Adrenal gland (tissue), 19 donors: ENCODE measurements at places on chromosomes 4 and X. TPM values are rescaled to one million over a fixed set of nuclear protein-coding genes. Genes with fewer than 3 reads are reported as not detected.

The CENPVL2 gene
- total RNA-seq = not detected

The F8A3 gene
- total RNA-seq = 3.3 TPM

The HAUS3 gene
- 8.8 TPM for total RNA-seq

The CDKL2 gene
- total RNA-seq = 0.83 TPM

The CYBB gene
- 10.0 TPM for total RNA-seq

The SPATA4 gene
- total RNA-seq = 0.57 TPM

The CSTF2 gene
- 16.6 TPM for total RNA-seq

The DUSP21 gene
- total RNA-seq = not detected

The IL13RA1 gene
- total RNA-seq = 72.8 TPM

The ABCG2 gene
- total RNA-seq = 16.9 TPM

The CCSER1 gene
- total RNA-seq = 0.46 TPM

The FGFR3 gene
- total RNA-seq = 2.1 TPM

The SMR3B gene
- not detected for total RNA-seq

The ARL9 gene
- total RNA-seq = 0.65 TPM

The ZNF81 gene
- 7.6 TPM for total RNA-seq

The VSIG4 gene
- total RNA-seq = 383 TPM

DNA sequence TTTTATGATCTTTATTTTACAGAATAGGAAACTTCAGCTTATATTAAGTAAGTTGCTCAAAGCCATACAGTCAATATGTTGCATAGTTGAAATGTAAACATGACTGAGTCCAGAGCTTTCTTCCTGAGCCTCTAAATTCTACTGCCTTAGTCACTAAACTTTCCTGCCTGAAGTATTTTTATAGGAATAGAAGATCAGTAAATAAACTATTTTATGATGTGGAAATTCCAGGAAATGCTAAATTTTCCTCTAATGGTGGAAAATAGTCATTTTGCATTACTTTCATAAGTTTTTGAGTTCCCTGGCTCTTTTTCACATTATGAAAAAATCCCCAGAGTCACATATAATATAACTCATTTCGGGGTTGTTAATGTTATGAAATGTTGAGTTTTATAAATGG is 182.8 kb downstream of the BANK1 start:
- no peak for DNase-seq

DNA sequence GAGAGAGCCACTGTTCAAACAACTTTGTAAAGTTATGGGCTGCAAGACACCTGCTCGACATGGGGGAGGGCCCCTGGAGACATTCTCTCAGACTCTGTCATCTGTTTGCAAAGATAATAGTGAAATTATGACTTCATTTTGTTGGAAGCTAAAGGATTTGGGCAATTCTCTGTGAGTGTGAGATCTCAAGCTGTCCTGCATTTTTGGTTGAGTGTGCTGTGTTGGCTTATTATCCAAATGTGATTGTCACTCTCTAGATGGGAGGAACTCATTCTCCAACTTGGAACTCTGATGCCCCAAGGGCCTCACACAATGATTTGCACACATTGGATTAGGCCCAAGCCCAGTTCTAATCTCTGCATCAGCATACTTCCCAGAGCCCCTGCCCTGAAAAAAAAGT is 63.7 kb downstream of the STK32B start:
- DNase-seq = no peak

GRCh38 chr4:183670960-183671555 is 12.0 kb downstream of the TRAPPC11 start:
- no peak for DNase-seq

DNA sequence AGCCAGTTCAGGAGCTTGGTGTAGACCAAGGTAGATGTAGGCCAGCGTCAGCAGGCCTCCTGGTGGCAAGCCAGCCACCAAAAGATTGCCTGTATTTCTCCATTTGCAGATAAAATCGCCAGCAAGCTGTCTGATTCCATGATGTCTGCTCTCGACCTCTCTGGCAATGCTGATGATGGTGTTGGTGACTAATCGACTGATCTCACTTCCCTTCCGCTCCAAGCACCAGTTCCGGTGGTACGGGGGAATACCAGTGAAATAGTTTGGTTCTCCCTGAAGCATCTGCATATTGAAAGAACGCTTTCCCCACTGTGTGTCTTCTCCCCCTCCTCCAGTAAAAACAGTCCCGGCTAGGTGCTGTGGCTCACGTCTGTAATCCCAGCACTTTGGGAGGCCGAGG is 30.4 kb downstream of the GNL3L start:
- DNase-seq = no peak

GRCh38 chr4:132866616-132867015 is 282.5 kb upstream of the PCDH10 start:
- DNase-seq = no peak

DNA sequence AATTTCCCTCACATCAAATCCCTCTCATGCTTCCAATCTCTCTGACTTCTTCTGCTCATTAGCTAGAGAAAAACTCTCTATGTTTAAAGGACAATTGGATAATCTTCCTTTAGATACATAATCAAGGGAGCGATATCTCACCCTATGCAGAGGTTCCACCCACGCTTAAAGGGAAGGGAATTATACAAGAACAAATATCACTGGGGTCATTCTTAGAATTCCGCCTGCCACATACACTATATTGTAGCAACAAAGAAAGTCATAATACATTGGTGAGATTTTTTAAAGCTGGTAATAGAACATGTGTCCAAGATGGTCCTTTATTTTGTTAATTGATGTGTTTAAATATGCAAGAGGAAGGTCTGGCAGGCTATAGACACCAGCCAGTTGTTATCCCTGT is 31.5 kb downstream of the NKX6-1 start:
- no peak for DNase-seq

DNA sequence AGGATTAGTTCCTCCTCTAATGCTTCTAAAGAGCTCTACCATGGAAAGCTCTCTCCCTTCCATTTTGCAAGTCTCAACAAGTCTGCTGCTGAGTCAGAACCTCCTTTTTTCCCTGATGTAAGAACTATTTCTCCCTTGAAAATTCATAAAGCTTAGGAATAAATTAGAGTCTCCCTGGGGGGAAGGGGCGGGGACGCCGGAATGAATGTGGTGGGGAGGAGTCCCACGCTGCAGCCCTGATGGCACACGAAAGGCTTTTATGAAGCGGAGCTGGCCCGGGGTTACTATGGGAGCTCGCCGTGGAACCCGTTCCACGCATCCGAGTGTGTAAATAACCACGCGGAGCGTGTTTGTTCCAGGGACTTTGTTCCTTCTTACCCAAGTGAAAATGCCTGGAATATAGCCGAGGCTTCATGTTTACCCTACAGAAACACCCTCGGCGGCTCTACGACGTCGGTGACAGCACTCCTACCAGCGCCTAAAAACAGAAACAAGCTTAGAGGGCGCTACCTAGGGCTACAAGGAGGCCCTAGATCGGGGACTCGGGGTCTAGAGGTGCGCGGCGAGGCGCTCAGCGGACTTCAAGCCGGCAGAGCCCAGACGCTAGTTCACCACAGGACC is 923 bp upstream of the CPEB2 start:
- peak; percentile 79 for DNase-seq

DNA sequence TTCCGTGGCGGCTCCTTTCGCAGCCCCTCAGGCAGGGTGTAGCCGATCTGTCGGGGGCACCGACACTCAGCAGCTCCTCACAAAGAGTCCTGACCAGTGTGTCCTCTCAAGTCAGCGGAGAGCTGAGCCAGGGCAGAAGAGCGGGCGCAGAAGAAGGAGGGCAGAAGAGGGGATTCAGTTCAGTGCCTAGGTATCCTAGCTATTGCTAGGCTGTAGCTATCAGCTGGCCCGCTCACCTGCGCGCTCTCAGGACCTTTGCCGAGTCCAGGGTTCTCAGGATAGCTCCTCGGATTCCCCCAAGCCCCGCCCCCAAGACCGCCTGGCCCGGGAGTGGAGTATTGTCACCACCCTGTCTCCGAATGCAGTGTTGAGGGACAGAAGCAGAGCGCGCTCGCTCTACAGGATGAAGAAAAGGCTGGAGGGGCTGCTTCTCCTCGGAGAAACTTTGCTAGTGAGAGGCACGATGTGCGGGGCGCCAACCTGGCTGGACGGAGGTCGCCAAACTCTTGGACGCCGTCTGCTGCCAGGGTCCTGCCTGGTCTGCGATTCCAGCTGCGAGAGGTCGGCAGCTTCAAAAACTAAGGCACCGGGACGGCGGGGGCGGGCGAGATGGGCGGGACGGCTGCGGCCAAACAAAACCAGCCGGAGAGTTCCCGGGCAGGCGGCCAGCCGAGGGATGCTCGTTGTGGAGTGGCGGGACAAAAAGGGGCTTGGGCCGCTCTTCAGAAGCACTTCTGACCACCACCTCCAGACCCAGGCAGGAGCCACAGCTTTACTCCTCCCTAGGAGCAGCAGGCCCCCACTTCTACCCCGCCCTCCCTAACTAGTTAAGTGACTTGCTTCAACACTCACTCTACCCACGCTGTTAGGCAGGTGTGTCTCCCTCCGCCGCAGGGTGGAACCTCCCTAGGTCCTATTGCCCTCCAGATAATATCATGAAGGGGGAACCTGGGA is at the start of gene XKRX:
Gene XKRX (minus strand): TSS at position 258 of the 954 bp plus-strand sequence. CDS start 613 bp downstream, outside the sequence.
- DNase-seq = peak; percentile 40

DNA sequence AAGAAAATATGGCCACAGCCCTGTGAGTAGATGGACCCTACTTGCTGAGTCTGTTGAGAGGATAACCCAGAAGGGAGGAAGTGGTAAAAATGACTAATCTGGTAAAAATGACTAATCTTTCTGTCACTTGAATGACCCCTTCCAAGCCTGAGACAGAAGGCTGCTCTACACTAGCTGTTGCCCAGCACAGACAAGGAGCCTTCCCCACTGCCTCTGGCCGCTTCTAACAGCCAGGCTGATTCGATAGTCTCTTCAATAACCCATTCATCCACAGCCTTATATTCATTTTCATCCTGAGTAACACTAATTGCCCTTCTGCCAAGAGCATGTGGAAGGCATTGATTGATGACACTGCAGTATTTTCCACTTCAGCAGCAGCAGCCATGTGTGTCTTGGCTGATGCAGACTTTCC is 18.4 kb downstream of the MAGEB17 start:
- no peak for DNase-seq

GRCh38 chr4:22434895-22435294 is 81.0 kb downstream of the ADGRA3 start:
- DNase-seq = peak; percentile 49

- no peak for DNase-seq
These were observed 10.5 kb upstream of the DHX15 start for GRCh38 chr4:24594887-24595286.

DNA sequence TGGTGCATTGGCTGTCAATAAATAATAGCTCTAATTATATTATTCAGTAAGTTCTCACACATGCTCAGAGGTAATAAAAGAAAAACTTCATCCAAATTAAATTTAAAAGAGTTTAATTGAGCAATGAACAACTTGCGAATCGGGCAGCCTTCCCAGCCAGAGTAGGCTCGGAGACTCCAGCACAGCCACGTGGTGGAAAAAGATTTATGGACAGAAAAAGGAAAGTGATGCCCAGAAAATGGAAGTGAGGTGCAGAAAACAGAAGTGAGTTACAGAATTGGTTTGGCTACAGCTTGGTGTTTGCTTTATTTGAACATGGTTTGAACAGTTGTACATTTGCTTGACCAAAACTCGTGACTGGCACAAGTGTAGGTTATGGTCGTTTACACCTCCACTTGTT is 13.6 kb upstream of the BOD1L1 start:
- DNase-seq = no peak

DNA sequence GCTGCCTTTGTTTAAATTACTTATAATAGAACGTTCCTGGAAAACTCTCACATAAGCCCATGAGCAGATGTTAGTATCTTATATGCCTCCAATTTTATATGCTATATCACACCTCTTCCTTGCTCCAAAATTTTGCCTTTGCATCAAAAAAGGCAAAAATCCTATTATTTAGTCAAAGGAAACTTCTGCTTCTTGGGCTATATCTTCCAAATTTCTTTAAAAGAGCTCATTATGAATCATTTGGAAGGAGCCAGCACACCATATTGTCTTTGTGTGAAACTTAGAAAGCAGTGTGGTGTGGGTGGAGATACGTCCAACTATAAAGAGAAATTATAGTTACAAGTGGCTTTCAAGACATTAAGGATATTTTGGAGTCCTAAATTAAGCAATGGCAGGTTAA is 35.7 kb downstream of the NHS start:
- no peak for DNase-seq

- peak; percentile 72 for DNase-seq
These were observed 288.5 kb upstream of the ZCCHC13 start for GRCh38 chrX:74015379-74016019.

DNA sequence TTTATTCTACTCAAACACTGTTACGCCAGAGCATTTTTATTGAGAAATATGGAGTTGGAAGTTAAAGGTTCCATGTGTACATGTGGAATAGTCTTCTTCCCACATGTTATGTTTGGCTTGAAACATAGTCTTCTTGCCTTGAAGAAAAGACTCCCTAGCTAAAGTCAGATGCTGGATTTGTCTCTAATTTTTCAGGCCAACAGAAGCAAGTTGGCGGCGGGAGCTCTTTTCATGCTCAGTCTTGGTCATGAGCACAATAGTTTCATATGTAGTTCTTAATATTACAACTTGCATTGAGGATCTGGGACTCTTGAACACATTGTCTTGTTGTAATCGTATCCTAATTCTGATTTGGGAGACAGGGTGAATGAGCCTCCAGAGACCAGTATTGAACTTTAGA is 19.4 kb downstream of the SEPTIN11 start:
- no peak for DNase-seq

DNA sequence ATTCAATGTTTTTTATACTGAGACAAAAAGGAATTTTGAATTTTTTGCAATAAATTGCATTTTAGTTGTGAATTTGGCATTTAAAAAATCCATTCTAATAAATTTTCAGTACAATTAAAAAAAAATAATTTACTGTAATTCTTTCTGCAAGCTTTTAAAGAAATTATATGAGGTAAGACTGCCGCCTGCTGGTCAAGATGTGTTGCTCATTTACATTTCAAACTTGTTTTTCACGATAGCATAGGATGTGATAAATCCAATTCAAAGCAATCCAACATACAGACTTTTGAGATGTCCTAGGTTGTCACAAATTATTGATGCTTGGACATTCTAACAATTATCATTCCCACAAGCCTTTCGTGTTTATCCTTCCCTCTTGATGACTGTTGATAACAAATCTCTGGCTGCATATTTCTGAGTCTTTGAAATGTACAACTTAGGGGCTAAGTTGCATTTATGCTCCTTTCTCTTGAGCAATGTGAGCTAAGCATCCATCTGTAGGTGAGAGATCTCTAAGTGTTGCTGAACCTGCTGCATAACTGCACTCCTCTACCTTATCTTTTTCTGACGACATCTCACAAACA is 21.7 kb upstream of the MFAP3L start:
- DNase-seq = peak; percentile 55

GRCh38 chr4:108166441-108167315 is 2.1 kb downstream of the LEF1 start:
- no peak for DNase-seq

DNA sequence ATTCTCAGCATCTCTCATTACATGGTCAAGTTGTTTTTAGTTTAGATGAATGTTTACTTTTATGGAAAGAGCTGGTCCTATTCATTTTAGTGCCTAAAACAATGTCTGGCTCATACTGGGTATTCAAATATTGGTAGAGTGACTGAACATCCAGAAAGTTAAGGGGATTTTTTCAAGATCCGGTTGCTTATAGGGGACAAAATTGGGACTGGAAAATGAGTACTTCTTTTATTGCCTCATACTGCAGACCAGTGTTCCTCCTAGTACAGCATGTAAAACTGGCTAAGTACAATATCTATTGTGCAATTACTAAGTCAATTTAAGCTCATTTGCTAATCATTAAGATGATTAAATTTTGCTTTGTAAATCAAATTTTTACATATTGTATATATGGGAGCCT is 13.9 kb downstream of the RP2 start:
- no peak for DNase-seq

GRCh38 chr4:188299161-188299560 is 159.9 kb downstream of the TRIML1 start:
- DNase-seq = no peak
